T1000 (cell line): ENCODE measurements at places on chromosomes 4 and X.

DNA sequence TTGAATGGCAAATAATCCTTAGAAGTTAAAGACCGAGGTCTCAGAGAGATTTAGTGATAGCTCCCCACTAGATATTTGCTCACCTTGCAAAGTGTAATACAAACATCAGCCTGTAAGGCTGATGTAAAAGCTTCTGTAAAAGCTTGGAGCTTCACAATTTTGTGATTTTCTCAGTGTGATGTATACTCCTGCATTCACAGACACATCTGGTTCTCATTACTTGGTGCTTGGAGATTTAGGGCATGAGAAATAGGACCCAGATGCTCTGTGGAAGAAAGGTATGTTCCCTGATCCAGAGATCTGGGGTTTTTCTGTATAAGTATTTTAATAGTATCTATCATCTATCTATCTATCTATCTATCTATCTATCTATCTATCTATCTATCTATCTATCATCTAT lies 1664.3 kb downstream of the C4orf33 start:
- DNase-seq, result no peak

DNA sequence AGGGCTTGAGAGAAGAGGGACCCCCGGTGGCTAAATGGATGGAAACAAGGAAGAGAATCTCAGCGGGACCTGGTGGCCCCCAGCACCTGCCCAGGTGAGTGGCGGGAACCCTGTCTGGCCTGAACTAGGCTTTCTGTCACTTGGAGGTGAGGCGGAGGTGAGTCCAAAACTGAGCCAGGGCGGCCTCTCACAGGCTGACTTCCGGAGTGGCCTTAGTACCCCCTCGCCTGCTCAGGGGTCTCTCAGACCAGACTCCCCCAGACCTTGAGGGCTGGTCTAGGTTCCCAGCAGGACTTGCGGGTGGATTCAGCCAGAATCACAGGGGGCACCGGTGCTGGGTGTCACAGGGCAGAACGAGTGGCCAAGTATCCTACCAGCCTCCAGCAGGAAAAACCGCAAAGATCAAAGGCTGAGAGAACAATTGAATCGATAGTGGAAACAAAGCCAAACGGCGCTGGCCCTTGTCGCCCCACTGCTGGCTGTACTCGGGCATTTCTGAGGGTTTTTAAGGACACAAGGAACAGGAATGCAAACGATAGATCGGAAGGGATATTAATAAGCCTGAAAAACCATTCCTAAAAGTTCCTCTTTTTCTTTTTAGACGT lies 67.8 kb downstream of the WFS1 start:
- no peak for DNase-seq

GRCh38 chrX:154750301-154751202 lies at the start of gene GAB3:
GAB3 (minus strand) TSS chrX:154751077; CDS start chrX:154751025, 52 bp downstream.
- no peak for DNase-seq

- DNase-seq, result no peak
These were observed 76.1 kb downstream of the ARHGAP6 start for GRCh38 chrX:11589641-11590040.

DNA sequence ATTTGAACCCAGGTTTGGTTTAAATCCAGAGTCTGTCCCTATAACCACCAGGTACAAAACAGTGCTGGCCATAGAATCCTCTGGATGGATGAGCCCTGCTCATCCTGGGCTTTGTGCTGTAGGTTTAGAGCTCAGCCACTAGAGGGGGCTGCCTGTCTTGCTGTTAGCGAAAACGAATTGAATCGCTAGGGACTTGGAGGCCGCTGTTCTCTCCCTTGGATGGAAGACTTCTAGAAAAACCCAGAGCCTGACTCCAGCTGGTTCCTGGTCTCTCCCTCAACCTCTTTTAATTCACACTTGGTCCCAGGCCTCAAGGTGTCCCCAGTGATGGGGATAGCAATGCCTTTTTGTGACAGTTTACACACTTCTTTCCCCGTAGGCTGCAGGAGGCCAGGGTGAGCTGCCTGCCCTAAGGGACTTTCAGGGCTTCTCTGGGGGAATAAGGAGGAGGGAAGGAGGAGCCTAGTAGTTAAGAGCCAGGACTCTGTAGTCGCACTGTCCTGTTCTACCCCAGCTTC lies 8.7 kb downstream of the RIPPLY1 start:
- peak; percentile 8 for DNase-seq

GRCh38 chr4:179624768-179625181 lies 2182.5 kb upstream of the AGA start:
- DNase-seq, result peak; percentile 33

- no peak for DNase-seq
These were observed 16.0 kb downstream of the CCNQ start for GRCh38 chrX:153582896-153583295.

DNA sequence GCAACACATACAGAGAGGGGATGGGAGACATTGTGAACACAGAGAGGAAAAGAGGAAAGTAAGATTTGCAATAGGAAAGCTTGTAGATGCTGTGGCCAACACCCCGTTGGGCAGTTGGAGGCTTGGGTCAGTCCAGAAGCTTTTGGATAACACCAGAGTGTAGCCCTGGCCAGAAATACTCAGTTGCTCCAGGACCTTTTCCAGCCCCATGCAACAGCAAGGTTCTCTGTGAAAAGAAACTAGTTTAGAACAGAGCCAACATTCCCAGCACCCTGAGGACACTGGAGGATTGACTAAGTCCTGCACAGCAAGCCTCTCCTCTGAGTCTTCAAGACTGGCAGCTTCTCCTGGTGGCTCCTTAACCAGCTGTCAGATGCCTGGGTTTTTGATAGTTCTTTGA lies 27.9 kb upstream of the NAF1 start:
- no peak for DNase-seq

- no peak for DNase-seq
These were observed 5.8 kb downstream of the ARAF start for GRCh38 chrX:47566841-47567240.

DNA sequence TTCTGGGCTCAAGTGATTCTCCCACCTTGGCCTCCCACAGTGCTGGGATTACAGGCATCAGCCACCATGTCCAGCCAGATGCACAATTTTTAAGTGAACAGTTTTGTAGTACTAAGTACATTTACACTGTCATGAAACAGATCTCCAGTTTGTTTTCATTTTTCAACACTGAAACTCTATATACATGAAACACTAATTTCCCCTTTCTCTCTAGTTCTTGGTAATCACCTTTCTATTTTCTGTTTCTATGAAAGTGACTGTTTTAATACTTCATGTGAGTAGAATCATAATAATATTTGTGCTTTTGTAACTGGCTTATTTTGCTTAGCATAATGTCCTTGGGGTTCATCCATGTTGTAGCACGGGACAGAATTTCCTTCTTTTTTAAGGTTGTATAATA lies 237.4 kb downstream of the CAMK2D start:
- no peak for DNase-seq

DNA sequence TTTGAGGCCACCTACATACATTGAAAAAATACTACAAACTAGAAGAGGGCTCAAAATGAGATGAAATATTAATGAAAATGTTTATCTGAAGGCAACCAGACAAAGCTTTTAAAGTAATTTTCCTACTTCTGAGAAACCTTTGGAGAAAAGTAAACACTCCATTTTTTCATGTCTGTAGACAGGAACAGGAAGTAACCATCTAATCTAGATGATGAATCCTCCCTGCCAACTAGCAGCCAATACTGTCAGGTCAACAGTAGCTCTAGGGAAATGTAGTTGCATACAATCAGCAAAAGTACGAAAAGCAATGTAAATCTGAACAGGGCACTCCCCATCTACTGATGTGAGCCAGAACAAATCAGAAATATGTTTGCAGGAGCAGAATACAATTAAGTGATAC lies 49.0 kb downstream of the AMMECR1 start:
- no peak for DNase-seq

- no peak for DNase-seq
These were observed 175.1 kb downstream of the SOWAHB start for GRCh38 chr4:76722838-76723237.

DNA sequence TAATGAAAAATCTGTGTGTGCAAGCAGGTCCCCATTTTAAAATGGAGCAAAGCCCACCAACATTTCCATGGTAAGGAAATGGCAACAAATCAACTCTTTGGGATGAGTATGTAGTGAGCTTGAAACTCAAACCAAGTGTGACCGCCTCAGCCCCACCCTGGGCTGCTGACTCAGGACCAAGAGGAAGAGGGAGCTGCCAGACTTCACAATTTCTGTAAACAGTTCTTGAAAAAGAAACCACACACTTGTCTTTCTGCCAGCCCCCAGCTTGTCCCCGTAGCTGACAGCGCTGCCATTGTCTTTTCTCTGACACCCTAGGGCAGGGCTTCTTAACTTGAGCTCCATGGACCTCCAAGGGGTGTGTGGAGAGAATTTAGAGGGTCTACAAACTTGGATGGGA lies 10.3 kb downstream of the RTL5 start:
- DNase-seq, result no peak

GRCh38 chr4:68569466-68570121 lies 6.5 kb downstream of the UGT2B17 start:
- DNase-seq, result no peak

DNA sequence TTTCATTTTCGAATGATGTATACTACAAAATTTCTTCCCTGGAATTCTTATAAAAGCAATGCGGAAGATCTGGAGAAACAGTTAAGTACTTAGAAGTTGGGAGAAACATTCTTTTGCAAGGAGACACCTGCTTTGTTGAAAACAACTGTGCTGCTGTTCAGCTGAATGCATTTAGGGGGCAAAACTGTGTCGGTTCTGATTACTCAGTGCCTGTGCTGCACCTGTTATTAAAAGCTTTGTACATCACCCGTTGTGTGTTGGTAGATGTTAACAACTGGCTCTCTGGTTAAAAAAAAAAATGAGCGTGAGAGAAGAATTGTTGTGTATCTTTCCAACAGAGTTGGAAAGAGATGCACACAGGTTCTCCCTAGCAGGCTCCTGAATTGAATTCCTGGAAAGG lies 184.1 kb upstream of the HHIP start:
- DNase-seq, result no peak

- DNase-seq, result no peak
These were observed 15.8 kb downstream of the BCAP31 start for GRCh38 chrX:153708415-153708814.

GRCh38 chrX:9940421-9940820 lies 26.7 kb upstream of the CLDN34 start:
- no peak for DNase-seq

DNA sequence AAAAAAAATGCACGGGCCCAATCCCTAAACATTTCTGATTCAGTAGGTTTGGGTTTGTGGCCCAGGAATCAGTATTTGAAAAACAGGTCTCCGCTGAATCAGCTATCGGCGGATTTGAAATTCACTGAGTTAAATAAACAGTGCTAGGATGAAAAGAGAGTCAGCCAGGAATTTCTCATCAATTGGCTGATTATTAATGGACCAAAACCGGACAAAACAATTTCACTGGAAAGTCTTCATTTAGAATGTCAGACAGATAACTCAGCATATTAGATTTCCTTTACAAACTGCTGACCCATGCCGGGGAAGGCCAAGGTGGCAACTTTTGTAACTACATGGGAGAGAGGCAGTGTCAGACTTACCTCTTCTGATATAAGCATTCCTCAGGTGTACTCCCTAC lies 99.4 kb upstream of the LSM6 start:
- no peak for DNase-seq

DNA sequence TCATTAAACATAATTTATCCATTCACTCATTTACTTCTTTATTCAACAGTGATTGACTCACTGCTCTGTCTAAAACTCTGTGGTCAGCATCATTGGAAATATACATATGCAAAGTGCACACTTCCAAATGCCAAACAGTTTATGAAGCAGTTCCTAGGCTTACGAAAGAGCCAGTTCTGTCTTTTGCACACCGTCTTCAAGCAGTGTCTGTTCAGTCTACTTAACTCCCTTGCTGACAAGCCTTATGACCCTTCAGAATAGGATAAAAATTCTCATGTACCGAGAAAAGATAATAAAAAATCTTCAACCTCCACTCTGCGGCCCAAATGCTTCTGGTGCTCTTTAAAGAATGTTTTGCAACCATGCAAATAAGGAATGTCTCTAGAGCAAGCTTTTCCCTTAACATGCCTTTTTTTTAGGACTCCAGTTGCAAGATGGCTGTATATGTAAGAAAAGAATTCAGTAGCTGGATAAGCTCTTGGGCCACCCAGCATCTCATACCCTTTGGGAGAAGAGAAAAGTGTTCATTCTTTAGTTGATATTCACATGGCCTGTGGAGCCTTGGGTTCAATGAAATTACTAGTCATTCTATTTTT lies 1037.0 kb upstream of the SLIT2 start:
- DNase-seq, result no peak

DNA sequence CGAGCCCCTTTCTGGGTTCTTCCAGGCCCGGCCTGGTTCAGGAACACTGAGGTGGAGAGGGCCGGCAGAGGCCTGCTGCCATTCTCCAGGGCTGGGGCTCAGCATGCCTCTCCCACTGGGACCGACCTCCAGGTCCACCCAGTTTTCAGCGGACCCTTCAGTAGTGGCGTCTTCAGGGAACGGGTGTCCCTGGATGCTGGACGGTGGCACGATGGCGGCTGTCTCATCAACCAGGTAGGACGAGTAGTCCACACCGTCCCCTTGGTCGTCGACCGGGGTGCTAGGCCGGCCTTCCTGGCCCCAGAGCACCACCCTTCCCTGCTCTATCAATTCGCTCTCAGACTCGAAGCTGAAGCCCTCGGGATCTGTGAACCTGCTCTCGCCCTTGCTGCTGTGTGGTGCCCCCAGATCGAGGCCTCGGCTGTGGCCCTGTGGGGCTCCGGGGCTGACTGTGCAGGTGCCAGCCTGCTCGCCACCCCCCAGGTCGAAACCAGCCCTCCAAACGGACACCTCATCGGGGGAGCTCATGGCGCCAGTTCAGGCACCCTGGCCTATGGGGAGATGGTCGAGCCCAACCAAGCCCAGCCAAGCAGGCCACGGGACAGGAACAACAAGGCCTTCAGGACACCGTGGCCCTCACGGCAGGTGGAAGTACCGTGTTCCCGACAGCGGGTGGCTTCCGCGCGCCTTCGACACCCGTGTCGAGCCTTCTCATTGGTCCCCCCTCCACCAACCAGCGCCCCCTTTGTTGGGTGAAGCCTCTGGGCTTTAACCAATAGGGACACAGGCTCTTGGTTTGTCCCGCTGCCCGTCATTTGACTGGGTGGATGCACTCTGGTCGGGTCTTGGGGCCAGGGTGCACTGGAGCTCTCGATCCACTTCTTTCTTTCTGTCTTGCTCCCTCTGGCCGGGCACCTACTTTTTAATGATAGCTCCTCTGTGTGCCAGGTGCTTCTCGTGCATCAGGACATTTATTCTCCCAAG lies 814 bp upstream of the LOC101059915 start:
- no peak for DNase-seq

DNA sequence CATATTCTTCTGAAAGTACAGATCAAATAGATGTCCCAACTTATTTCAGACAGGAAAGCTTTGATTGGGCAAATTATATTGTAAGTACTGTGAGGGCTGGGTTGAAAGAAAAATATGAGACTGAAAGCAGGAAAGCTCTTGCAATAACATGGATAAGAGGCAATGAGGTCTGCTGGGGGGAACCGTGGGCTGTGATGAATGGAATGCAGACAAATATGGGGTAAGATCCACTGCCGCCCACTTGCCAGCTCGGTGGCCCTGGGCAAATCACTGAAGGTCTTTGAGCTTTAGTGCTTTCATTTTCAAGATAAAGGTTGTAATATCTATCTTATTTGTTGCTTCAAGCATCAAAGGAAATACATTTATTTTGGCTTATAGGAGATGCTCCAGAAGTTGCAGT lies 51.0 kb downstream of the AGA start:
- no peak for DNase-seq

GRCh38 chr4:52968241-52968640 lies 106.1 kb downstream of the RASL11B start:
- DNase-seq, result no peak
